ENCODE measurements at places on chromosomes 1 and 21. TPM values are rescaled to one million over a fixed set of nuclear protein-coding genes. Genes with fewer than 3 reads are reported as not detected.

DNA sequence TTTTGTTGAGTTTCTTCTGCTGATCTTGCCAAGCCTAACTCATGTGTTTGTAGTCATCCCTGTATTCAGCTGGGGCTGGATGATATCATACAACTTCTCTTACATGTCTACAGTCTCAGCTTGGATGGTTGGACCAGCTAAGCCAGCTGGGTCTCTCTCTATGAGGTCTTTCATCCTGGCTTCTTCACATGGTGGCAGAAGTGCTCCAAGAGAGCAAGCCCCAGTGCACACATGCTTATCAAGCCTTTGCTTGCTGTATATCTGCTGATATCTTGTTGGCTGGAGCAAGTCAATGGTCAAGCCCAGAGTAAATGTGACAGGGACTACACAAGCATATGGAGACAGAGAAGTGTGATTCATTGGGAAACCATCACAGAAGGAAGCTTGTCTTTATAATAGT is 29.2 kb upstream of the SLC44A5 start:
- no peak for DNase-seq

- no peak for DNase-seq
Observed at GRCh38 chr1:22816067-22816775, 105.6 kb downstream of the EPHB2 start.

- no peak for DNase-seq
Observed at GRCh38 chr1:41591891-41592290, 107.4 kb upstream of the EDN2 start.

DNA sequence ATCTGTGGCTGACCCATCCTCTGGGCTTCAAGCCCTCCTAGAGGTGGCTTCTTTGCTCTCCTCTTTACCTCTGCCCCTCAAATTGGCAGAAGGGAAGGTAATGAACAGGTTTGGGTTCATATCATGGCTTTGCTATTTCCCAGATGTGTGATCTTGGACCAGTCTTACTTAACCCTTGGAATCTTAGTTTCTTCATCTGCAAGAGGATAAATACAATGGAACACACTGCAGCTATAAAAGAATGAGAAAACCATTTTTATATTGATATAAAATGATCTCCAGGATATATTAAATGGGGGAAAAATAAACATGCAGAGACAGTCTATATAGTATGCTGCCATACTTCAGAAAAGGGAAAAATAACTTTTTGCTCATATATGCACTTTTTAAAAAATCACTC is 5.6 kb downstream of the GLMP start:
- DNase-seq: no peak

Gene GOLT1A
- total RNA-seq: not detected
